Fibroblast of lung (primary cell): ENCODE measurements at places on chromosomes 6 and 20. TPM values are rescaled to one million over a fixed set of nuclear protein-coding genes. Genes with fewer than 3 reads are reported as not detected.

- H3K27ac ChIP-seq = no peak overlapping the region
- H3K27me3 ChIP-seq = peaks cover 15% of the 10 kb centered on the region
- no peaks in the 10 kb centered on the region for H3K36me3 ChIP-seq
Measured at GRCh38 chr6:36774331-36774730, 64.9 kb downstream of the CPNE5 start.

NRN1 gene
- under 0.01 TPM in 1 of 2 replicates, not detected in the other for total RNA-seq

C6orf15 gene
- total RNA-seq = not detected in 2 replicates

DUSP15 gene
- total RNA-seq = not detected in 2 replicates

EBF4 gene
- 0.99 and 2.1 TPM in 2 replicates for total RNA-seq
